Right renal cortex interstitium (tissue), 3 donors: ENCODE measurements at places on chromosomes 6 and 20.

DNA sequence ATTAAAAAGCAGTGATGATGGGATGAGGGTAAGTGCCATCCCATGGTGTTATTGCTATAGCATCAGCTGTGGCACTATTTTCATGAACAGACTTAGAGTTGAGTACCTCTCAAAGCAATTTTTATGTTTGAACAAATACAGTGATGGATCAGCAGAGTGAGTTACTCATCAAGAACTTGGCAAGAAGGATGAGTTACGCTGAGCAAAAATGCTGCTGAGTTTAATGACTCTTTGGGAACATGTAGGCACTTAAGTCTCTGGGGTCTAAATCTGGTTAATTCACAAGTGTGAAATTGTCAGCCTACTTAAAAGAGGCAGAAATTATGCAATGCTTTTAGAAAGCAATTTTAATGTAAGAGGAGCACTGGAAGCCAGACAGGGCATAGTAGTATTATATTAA, 78.5 kb upstream of the AHI1 start:
- no peak for DNase-seq

- DNase-seq: no peak
Measured at GRCh38 chr6:45416700-45417099, 39.0 kb upstream of the SUPT3H start.

DNA sequence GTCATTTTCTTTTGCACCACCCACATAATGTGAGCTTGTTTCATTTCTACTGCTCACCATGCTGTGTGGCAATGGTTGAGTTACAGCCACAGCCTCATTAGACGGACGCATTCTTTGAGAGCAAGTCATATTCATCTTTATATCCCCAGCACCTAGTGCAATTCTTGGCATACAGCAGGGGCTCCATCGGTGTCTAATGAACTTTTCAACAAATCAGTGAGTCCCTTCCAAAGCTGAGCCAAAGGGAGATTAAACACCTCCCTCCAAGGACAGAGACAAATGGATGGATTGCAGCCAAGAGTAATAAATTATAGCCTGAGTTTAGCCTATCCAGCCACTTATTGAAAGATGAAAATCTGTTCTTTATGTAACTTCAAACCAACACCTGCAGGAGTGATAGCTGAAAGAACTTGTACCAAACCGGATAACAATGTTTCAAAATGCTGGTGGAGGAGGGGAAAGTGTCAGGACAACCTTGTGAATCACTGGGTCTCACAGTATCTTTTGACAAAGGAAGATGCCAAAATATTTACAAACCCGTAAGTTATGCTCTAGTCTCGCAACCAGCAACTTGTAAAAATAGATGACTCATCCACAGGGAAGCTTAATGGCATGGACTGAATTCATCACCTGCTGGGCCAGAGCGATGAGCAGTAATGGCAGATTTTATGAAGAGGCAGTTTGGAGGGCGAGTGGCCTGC, 139.0 kb downstream of the PXDC1 start:
- no peak for DNase-seq

DNA sequence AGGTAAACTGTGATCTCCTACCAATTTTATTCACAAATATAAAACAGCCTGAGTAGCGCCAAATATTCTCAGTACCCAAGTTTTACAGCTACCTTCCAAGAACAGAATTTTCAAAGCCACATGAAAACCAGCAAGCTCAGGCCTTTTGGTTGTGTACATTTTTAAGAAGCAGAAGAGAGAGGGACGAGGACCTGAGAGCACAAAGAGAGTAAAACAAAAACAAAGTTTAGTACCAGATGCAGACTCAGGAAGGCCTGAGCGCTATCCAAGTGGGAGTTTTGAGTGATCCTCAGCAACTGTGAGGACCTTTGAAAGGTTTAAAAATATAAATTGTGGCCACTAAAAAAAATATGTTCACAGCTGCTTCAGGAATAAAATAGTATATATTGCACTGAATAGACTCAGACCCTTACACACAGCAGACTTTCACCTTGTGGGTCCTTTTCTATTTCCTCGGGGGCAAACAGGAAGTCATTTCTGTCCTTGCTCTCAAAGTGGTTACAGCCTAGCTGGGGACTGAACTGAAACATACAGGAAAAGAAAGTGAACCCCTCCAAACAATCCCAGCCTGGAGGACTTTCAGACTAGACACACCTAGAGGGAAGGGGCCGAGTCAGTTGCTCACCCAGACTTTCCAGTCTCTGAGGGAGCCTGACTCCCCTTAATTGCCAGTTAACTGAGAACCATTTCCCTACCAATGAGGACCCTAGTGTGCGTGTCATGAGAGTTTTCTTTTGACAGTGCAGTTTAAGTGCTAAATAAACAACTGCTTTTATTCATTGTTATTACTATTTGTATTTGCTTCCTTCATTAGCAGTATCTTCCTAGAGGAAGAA, 48.5 kb upstream of the NT5E start:
- no peak for DNase-seq

GRCh38 chr6:35128496-35128895, 12.6 kb downstream of the TCP11 start:
- DNase-seq: no peak
